Urothelium cell line (cell line): ENCODE measurements at places on chromosomes 1 and 21.

GRCh38 chr1:96464522-96464921 lies 257.1 kb upstream of the PTBP2 start:
- DNase-seq, result no peak

DNA sequence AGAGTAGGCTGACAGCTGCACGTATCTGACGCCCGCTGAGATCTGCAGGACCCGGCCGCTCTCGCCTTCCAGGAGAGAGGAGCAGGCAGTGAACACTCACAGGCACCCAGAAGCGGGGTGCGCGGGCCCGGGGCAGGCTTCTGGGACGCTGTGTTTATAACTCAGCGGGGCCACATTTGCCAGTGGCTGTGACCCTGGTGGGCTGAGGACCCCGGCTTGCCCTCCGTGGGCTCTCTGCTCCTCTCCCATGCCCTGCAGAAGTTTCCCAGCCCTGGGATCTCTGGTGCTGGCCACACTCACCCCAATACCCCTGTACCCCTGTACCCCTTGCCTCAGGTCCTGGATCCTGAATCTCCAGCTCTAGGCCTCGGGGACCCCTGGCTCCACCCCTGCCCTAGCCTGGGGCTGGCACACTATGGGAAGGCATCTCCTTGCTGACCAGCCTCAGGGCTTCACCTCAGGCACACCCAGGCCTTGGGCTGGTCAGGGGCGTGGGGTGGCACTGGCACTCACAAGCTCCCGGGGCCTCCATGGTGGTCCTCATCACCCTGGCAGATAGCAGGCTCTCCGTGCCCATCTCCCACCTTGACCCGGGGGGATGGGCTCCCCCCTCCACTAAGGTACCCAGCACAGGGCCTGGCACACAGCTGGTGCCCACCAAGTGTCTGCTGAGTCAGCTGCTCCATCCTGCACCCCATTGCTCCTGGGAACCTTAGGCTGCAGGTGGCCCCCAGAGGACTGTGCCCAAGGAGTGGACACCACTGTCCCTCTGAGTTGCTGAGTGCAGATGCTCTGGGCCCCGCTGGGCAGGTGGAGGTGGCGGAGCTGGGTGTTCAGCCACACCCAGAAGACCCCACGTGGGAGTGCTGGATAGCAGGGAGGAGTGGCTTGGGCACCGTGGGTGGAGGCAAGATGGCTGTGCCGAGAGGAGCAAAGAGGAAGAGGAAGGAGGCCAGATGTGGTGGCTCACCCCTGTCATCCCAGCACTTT lies 32.4 kb downstream of the MORN1 start:
- DNase-seq, result no peak

DNA sequence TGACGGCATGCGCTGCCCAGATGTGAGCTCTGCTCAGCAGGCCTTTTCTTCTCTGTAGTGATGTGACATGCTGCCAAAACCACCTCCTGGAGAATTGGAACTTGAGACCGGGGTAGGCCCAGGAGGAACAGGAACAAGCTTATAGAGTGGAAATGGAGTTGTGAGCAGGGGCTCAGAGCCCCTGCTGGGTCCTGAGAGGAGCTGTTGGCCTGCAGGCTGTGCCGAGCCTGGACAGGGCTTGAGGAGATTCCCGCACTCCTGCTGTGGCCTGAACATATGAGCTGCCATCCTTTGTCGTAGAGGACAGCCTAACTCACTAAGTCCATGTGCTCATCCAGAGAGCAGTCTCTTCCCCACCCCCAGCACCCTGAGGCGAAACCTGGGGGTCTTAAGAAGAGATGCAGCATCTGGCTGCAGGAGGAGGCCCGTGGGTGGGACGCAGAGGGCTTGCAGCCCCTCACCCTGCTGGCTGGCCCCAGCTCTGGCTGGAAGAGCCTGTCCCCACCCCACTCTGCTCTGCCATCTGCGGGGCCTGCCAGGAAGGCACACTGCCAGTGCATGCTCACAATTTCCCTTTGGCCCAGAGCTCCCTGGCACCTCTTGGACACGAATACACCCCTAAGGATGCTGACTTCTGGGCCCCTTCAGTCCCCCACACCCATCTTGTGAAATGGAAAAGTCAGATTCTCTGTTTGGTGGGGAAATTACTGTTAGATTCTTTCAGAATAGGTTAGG lies 42.5 kb downstream of the PTPRF start:
- no peak for DNase-seq

DNA sequence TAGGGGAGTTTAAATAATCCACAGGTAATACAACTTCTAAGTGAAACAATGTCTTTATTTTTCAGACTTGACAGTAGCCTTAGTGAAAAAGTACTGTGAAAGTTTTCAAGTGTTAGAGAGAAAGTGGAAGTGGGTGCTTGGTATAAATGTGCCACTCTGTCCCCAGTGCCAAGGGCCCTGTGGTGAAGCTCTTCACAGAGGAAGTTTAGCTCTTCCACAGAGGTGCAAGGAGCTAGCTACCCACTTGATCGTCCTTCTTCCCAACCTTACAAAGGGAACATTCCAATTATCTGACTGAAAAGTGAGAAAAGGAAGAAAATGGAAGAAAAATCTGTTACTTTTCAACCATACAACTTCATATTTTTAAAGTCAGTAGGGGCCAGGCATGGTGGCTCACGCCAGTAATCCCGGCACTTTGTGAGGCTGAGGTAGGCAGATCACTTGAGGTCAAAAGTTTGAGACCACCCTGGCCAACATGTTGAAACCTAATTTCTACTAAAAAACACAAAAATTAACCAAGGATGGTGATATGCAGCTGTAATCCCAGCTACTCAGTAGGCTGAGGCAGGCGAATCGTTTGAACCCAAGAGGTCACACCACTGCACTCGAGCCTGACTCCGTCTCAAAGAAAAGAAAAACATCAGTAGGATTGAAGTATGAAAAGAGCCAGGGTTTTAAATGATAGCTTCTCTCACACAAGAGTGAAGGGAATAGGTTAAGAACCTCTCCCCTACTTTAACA lies 41.0 kb upstream of the PTPRC start:
- DNase-seq, result no peak

DNA sequence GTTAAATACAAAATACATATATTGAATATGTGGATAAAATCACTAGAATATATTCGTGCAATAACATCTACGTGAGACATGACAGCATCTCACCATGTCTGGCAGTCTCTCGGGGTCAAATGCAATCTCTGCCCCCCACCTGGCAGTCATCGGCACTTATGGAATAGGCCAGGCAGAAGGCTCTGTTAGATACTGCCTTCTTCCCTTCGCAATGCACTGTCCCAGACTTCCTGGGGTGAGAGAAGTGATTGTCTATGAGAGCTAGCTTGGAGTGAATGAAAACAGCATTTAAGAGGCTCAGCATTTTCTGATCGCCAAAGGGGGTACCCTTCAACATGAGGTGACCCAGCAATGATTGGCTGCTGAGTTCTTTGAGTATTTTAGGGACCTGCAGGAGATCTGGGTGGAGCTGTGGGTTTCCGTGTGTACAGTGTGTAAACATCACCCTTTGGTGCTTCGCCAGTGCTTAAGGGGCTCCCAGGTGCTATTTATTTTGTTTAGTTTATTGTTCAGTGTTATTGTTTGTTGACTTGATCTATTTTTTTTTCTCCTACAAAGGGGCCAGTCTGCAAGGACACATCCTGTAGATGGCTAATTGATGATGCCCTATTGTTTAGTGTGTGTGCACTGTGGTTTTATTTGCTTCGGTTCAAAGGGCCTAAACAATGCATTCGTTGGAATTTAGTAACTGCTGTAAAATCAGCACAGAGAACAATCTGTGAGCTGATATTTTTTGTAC lies 10.2 kb downstream of the ERG start:
- no peak for DNase-seq

GRCh38 chr1:183040547-183040971 lies 17.3 kb downstream of the LAMC1 start:
- no peak for DNase-seq

- peak; percentile 31 for DNase-seq
Observed at GRCh38 chr1:211925016-211925415, 94.5 kb upstream of the LPGAT1 start.

GRCh38 chr1:215376544-215377264 lies 190.4 kb upstream of the KCTD3 start:
- DNase-seq, result peak; percentile 12

DNA sequence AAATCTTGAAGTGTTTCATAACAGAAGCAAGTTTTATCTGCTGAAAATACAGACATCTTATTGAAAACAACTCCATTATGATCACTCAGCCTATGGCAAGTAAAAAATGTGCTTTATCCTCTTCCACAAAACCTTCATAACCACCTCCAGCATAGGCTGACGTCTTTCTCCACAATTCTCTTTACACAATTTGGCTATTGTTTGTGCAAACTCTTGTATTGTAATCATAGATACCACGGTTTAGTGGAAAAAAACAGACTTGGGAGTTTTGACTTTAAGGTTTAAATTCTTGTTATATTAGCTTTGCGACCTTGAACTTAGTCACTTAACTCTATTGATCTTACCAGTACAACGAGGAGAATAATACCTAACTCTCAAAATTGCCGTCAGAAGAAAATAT lies 126.1 kb downstream of the PLD5 start:
- DNase-seq, result no peak

GRCh38 chr1:118828038-118828437 lies 160.1 kb downstream of the TBX15 start:
- DNase-seq, result no peak

- no peak for DNase-seq
Observed at GRCh38 chr1:110872366-110872744, 593 bp upstream of the CD53 start.

DNA sequence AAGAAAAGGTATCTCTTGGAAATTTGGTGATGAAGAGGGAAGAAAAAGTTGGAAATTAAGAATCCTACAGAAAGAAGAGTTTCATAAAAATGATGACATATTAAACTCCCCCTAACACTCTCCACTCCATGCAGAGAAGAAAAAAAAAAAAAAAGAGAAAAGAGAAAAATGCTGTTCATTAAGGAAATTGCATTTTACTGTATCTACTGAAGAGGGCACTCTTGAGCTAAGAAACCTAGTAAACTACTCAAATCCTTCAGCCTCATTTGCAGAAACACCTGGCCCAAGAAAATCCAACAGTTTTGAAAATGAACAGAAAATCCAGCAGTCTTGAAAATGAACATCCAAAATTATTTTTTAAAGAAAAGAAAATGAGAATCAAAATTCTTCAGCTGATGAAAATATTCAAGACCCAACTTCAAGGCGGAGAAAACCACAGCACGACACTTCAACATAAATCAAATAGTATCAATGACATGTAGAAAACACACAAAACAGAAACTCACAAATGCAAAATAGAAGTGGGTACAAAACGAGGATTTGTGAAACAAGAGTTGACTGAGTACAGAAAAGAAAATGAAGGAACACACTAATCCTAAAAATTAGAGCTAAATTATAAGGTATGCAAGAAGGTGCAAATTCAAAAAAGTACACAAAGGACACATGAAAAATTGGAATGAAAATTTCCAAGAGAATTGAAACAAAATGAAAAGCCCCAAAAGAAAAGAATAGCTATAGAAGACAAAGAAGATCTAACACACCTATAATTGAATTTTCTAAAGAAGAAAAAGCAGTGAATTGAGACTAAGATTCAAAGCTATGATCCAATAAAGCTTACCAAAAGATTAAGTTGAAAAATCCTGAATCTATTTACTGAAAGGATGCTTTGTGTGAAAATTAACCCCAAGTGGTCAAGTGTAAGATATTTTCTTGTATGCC lies 73.2 kb upstream of the DNAJC6 start:
- DNase-seq, result peak; percentile 17

DNA sequence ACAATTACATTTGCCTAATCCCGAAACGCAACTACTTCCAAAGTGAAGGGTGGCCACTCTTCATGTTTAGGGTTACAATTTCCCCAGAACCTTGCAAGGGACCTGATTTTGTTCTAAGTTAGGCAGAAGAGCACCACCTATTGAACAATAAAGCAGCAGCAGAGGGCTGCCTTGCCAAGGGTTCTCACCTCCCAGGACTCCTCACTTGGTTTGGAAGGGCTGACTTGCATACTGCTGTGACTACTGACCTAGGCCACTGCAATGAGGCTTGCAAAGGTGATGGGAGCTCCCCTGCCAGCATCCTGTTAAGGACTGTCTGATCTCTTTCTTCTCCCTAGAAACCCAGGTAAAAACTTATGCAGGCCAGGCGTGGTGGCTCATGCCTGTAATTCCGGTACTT lies 14.2 kb downstream of the MTOR start:
- no peak for DNase-seq

- no peak for DNase-seq
Observed at GRCh38 chr1:6154525-6155319, 25.4 kb downstream of the CHD5 start.

GRCh38 chr1:41494351-41495209 lies 10.1 kb upstream of the EDN2 start:
- no peak for DNase-seq

GRCh38 chr1:110237386-110238152 lies 27.5 kb downstream of the KCNC4 start:
- no peak for DNase-seq

DNA sequence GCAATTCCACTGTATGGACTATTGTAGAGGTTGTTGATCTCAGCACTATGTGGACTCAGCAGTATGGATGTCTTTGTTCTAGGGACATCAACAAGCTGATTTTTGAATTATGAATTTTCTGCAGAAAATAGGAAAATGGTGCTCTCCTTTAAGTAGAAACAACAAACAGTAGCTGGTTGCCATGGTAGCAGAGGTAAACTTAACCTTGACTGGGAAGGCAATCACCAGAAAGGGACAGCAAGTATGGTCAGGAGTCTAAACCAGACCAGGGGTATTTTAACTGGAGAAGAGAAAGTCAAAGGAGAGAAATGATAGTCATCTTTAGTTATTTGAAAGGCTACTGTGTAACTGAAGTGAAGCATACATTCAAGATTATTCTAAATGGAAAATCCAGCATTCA lies 22.3 kb downstream of the WLS start:
- no peak for DNase-seq

DNA sequence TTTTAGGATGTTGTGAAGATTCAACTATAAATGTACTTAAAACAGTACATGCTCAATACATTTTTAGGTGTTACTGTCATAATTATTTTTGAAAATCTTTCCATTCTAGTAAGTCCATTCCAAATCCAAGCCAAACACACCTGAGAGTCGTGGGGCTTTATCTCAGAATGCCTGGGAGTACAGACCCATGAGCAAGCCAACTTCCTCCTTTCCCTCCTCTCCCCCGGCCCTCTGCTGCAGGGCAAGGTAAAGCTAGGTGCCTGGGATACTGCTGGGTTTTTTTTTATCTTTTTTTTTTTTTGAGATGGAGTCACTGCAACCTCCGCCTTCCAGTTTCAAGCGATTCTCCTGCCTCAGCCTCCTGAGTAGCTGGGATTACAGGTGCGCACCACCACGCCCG lies 16.5 kb downstream of the TMEM51 start:
- no peak for DNase-seq
